ENCODE measurements at places on chromosomes 4 and X. TPM values are rescaled to one million over a fixed set of nuclear protein-coding genes. Genes with fewer than 3 reads are reported as not detected.

The IL21 gene
- not detected for total RNA-seq

The DUX4 gene
- total RNA-seq: not detected

DNA sequence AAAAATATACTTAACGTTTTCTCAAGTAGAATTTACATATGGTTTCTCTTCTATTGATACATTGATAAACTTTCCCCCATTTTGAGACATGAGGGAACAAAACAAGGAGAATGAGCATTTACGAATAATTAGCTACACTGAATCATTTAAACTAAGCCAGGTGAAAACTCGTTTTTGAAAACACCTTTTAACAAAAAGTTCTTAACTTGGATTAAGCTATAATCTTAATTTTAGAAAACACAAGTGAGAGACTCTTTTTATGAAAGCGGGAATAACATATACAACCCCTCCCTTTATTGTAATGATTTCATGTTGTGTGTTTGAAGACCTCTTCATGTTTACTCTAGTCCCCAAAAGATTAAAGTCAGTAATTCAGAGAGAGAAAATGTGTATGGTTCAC, 20.1 kb downstream of the PDLIM3 start:
- DNase-seq: no peak

DNA sequence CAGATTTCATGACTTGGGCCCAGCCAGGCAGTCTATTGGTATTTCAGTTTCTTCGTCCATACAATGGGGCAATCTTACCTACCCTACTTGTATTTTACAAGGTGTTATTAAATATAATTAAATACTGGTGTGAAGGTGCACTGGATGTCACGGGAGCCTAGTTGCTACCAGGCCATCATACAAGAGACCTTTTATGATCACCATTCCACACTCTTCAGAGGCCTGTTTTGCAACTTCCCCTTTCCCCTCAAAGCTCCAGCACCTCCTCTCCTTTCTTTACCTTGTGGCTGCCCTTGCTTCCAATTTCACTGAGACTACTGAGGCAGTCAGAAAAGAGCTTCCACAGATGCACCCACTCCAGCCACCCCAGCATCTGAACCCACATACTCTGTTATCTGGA, 93.8 kb upstream of the HELT start:
- no peak for DNase-seq

GRCh38 chr4:32032136-32032672, 1312.0 kb downstream of the PCDH7 start:
- no peak for DNase-seq

DNA sequence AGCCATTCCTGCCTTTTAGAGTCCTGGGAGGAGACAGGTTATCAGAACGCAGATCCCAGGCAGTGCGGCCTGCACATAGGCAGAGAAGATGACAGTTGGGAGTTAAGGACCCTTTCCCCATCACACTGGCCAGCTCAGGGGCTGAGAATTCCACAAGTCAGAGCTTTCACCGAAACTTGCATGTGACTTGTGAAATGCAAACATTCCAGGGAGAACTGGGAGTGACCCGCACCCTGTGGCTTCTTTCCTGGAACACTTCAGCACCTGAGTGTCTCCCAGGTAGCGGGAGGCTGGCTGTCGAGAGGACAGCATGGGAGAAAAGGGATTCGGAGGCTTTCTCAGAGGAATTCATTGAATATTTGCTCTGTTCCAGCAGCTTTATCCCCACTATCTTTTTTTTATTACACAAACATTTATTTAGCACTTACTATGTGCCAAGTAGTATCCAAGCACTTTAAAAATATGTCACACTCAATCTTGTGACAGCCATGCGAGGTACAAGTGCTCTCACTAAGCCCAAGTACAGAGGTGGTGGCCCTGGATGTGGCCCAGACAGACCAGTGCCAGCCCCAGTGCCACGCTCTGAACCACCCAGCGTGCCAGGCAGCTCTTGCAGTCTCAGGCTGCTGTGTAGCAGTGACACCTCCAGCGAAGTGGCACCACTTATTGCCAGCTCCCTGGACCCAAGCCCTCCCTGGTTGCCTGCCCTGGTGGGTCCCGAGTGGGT, 100.5 kb downstream of the PHKA2 start:
- DNase-seq: no peak

DNA sequence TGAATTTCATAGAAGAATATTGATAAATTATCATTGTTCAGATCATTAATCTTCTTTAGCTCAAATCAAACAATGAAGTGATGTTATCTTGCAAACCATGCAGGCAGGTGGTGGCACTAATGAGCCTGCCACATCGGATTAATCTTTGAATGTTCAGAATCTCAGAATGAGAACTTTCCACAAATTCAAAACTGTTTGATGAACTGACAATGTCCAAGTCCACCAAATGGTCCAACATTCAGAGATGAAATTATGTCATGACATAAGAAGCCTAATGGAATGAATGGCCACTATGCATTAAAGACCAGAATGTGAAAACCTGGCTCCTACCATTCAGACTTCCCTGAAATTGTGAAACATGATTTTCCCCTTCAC, 67.5 kb downstream of the SORBS2 start:
- DNase-seq: no peak

GRCh38 chrX:66163849-66164411, at the start of gene HEPH:
Gene HEPH, plus strand, starts transcription at chrX:66164247. Its CDS starts 6,324 bp downstream, at chrX:66170571.
- no peak for DNase-seq

Measured in activated B cell treated with CpG ODN at 0.5 μM for 24 hours (primary cell).